ENCODE measurements at places on chromosomes 3 and 15.
A peak's percentile ranks its signal among the peaks of the same experiment; 100 is the strongest.

DNA sequence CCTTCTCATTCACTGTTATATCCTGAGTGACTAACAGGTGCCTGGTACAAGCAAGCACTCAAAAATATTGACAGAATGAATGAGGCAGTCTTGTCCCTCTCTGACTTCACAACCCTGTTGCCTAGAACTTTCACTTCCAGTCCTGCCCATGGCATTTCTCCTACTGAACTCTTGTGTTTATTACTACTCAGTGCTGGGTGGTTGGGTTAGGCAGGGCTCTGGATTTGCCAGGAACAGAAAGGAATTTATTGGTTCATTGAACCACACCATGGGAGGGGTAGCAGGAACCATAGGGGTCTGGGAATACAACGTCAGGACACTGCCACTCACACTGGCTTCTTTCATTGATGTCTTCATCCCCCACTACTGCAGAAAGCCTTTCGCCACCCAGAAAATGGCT is 41.9 kb upstream of the SEMA4B start:
- DNase-seq = no peak
- H3K4me3 ChIP-seq = no peak overlapping the region
- H3K27me3 ChIP-seq = no peaks in the 10 kb centered on the region
- H3K4me1 ChIP-seq = peaks cover 9% of the 10 kb centered on the region
- H3K36me3 ChIP-seq = no peaks in the 10 kb centered on the region

DNA sequence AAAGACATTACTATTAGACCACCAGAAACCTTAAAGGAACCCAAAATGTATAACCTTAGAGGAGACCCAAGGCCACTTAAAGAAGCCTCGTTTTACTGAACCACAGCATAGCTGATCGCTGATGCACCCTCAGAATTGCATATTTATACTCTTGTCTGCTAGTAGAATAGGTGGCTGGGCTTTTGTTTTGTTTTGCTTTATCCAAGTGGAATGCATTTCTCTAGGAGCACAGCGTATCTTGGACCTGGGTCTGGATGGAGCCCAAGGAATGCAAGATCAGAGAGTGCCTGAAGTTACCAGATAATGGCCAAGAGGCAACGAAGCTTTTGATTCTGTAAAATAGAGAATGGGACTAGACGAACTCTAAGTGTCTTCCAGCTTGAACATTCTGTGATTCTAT is 129.2 kb upstream of the COL8A1 start:
- no peaks in the 10 kb centered on the region for H3K27me3 ChIP-seq
- H3K4me1 ChIP-seq = no peaks in the 10 kb centered on the region
- H3K36me3 ChIP-seq = no peaks in the 10 kb centered on the region

DNA sequence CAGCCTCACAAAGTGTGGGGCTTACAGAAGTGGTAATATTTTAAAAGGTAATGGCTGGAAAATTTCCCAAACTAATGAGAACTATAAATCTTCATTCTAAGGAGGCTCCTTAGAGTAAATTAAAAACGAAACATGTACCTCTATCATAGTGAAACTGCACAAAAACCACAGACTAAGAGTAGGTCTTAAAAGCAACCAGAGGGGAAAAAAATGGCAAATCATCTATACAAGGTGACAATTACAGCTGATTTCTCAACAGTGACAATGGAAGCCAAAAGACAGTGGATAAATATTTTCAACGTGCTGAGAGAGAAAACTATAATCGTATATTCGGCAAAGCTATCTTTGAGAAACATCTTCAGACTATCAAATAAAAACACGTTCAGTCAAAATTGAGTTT is 20.6 kb downstream of the HEG1 start:
- no peak overlapping the region for H3K4me3 ChIP-seq
- no peak for DNase-seq
- H3K27me3 ChIP-seq = no peaks in the 10 kb centered on the region
- H3K4me1 ChIP-seq = peaks cover 4% of the 10 kb centered on the region
- peaks cover 6% of the 10 kb centered on the region for H3K36me3 ChIP-seq

GRCh38 chr3:134544316-134544715 is 58.5 kb downstream of the CEP63 start:
- H3K27me3 ChIP-seq = no peaks in the 10 kb centered on the region
- no peak overlapping the region for H3K27ac ChIP-seq
- no peaks in the 10 kb centered on the region for H3K4me1 ChIP-seq
- peaks cover 15% of the 10 kb centered on the region for H3K36me3 ChIP-seq
- H3K4me3 ChIP-seq = no peak overlapping the region
- no peak for DNase-seq

DNA sequence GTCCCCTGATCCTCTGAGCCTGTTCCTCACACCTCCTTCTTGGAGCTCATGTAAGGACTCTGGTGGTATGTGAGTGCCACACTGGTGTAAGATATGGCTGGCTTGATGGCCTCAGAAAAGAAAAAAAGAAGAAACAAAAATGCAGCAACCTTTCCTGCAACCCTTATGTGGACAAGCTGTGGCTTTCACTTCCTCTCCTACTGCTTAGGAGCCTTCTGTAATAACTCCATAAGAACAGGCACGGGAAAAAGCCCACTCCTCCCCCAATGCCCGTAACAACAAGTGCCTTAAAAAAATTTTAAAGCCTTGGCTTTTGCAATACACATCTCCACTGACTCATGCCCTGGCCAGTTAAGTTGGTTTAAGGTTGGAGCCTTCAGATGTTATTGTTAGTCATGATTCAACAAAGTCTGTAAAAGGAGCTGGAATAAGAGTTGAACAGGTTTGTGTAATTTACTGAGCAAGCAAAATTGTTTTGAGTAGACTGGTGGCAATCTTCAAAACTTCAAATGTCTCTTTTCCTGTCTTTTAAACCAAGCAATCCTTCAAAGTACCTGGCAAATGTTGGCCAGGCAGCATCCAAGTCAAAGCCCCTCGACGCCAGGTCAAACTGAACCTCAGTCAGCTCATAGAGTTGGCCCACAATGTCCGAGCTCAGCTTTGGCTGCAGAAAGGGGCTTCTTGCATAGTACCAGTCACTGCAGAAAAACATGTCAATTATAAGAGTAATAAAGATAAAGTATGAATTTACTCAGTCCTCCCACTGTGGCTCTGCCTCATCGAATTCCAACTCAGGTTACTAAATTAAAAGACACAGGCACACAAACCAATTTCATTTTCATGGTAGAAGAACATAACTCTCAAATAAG is 22.9 kb downstream of the FYCO1 start:
- no peaks in the 10 kb centered on the region for H3K4me1 ChIP-seq
- H3K27ac ChIP-seq = no peak overlapping the region
- no peak overlapping the region for H3K4me3 ChIP-seq
- DNase-seq = no peak
- H3K36me3 ChIP-seq = peaks cover 16% of the 10 kb centered on the region

DNA sequence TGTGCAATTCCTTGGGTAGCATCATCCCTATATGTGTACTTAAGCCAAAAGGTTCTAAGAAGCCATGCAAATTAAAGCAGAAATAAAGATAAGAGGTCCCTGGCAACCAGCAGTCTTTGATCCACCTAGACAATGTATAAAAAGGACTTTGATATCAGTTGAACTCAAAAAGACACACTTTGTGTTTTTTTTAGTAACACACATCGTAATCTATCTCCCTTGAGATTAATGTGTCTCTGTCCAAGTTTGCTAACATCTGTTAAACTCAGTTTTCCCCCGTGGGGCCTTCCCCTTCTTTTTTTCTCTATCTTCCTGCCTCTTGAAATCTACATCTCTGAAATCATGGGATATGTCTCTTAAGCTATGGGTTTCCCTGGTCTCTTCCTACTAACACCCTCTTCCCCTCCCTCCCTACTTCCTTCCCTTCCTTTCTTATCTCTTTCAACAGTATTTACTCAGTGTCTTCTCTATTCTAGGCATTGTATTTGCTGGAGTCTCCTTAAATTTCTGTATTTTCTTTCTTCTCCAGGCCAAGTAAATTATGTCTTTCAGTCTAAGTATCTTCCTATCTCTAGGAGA is 27.7 kb downstream of the ALDH1A2 start:
- DNase-seq = no peak
- no peaks in the 10 kb centered on the region for H3K4me1 ChIP-seq
- H3K27ac ChIP-seq = no peak overlapping the region

DNA sequence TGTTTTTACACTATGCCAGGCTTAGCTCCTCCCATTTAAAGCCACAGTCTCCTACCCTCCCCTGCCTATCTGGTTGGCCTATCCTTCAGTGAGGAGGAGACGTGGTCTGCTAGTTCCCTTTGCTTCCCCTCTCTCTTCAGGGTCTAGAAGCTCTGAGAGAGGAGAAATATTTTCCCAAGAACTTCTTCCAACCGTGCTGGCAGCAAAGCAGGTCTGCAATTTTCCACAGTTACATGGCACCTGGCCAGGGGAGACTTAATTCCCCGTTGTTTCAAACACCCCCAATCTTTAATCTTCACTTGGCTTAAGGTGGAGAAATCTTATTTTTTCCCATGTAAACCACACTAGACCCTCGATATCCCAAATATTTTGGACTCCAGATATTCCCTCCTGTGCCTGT is 149.5 kb upstream of the MCTP2 start:
- DNase-seq = no peak
- H3K27ac ChIP-seq = no peak overlapping the region
- H3K4me3 ChIP-seq = no peak overlapping the region
- H3K27me3 ChIP-seq = no peaks in the 10 kb centered on the region

DNA sequence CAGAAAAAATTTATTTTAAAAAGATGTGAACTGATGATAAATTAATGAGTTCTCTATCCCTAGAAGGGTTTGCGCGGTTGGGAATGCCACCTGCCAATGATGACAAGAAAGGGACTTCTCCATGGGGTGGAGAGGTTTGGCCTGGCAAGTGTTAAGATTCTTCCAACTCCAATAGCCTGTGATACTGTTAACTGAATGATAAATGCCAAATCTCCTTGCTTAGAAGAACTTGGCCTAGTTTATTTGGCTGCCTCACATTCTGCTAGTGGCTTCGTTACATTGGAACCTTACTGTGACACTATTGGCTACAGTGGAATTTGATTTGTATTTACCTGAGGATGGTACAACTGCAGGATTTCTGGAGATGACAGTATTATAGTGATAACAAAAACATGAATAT is 91.7 kb upstream of the CCNL1 start:
- H3K27me3 ChIP-seq = no peaks in the 10 kb centered on the region
- H3K36me3 ChIP-seq = peaks cover 6% of the 10 kb centered on the region
- H3K4me1 ChIP-seq = peaks cover 6% of the 10 kb centered on the region
- no peak for DNase-seq

DNA sequence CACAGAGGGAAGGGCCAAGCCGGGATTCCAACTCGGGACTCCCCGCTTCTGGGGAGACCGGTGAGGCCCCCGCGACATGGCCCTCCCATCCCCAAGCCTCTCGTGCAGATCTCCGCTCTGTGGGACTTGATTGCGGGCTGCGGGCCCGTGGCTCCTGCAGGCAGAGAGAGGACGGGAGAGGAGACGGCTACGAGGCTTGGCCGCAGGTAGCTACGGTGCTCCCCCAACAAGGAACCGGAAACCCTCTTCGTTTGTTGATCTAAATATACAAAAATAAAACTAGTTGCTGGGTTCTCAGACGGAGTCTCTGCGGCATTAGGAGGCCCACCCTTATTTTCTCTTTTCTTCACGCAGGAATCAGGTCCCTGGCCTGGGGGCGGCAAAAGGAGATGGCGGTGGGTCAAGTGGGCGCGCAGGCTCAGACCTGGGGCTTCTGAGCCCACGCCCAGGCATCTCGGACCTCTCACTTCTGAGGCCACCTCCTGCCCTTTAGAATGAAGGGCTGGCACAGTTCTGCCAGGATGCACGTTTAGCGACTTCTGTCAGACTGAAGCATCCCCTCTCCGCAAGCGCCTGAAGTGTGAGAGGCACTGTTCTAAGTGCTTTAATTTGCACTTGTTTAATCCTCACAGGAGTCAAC is 10.9 kb downstream of the GNB5 start:
- peaks cover 4% of the 10 kb centered on the region for H3K4me1 ChIP-seq
- no peak overlapping the region for H3K27ac ChIP-seq
- H3K27me3 ChIP-seq = no peaks in the 10 kb centered on the region
- peak overlapping the region; percentile 85 for H3K4me3 ChIP-seq
- no peak for DNase-seq

- peaks cover 32% of the 10 kb centered on the region for H3K36me3 ChIP-seq
- H3K4me3 ChIP-seq = 0 out of 3 replicates have a peak overlapping the region, but pooled peaks have one; percentile 32
- DNase-seq = no peak
- H3K4me1 ChIP-seq = peaks cover under 1% of the 10 kb centered on the region
- no peaks in the 10 kb centered on the region for H3K27me3 ChIP-seq
Observed at GRCh38 chr3:144097163-144097562, 125.5 kb downstream of the DIPK2A start.

DNA sequence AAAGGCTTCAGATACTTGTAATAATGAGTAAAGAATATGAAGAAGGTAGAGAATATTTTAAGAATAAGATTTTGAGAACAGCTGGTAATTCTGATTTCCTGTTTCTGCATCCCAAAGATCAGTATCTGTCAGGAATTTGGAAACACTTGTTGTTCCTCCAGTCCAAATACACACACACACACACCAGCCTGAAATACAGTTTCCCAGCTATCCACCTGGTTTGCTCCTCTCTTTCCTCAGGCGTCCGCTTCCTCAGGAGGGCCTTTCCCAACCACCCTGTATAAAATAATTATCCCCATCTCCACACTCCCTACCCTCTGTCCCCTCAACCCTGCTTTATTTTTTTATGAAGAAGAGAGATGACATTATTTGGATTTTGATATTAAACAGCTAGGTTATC is 2.0 kb upstream of the FSIP1 start:
- no peak overlapping the region for H3K27ac ChIP-seq
- peak overlapping the region; percentile 14 for H3K4me3 ChIP-seq
- DNase-seq = no peak
- no peaks in the 10 kb centered on the region for H3K36me3 ChIP-seq
- no peaks in the 10 kb centered on the region for H3K27me3 ChIP-seq

GRCh38 chr3:160919942-160920341 is 163.9 kb downstream of the PPM1L start:
- no peak for DNase-seq
- H3K27ac ChIP-seq = no peak overlapping the region
- H3K4me1 ChIP-seq = no peaks in the 10 kb centered on the region
- no peaks in the 10 kb centered on the region for H3K27me3 ChIP-seq
- no peak overlapping the region for H3K4me3 ChIP-seq
- no peaks in the 10 kb centered on the region for H3K36me3 ChIP-seq

- H3K4me1 ChIP-seq = peaks cover 3% of the 10 kb centered on the region
- H3K4me3 ChIP-seq = no peak overlapping the region
- H3K27ac ChIP-seq = no peak overlapping the region
- H3K36me3 ChIP-seq = no peaks in the 10 kb centered on the region
- DNase-seq = no peak
Observed at GRCh38 chr3:169865176-169865767, 4.5 kb downstream of the LRRC31 start.

GRCh38 chr3:155231792-155232191 is 61.7 kb downstream of the STRIT1 start:
- H3K27ac ChIP-seq = no peak overlapping the region
- no peak overlapping the region for H3K4me3 ChIP-seq
- no peaks in the 10 kb centered on the region for H3K27me3 ChIP-seq
- no peaks in the 10 kb centered on the region for H3K4me1 ChIP-seq
- DNase-seq = no peak

DNA sequence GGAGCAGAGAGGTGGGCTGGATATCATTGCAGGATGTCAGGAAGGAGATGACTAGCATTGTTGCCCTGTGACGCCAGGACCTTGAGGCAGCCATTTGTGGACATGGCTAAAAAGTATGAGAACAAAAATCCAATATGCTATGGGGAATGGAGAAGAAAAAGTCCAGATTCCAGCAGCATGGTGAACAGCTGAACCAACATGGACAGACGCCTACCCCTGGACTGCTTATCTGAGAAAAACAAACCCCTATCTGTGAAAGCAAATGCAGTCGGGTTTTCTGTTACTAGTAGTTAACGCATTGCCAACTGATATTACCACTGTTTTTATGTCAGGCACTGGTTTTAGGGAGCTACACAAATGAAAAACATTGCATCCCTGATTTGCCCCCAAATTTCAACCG is 251.2 kb upstream of the RORA start:
- no peak overlapping the region for H3K27ac ChIP-seq
- DNase-seq = no peak
- H3K36me3 ChIP-seq = no peaks in the 10 kb centered on the region

Data from H9 (cell line).